Activated CD4-positive, alpha-beta memory T cell treated with anti-CD3 and anti-CD28 coated beads for 36 hours (primary cell): ENCODE measurements at places on chromosomes 5 and 9.

DNA sequence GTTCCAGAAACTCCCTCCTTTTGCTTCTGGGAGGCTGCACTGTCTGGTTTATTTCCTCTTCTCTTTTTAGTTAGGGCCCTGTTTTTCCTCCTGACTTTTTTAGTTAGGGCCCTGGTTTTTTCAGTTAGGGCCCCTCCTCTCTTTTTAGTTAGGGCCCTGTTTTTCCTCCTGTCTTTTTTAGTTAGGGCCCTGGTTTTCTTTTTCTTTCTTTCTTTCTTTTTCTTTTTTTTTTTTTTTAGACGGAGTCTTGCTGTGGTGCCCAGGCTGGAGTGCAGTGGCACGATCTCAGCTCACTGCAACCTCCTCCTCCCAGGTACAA lies 15.1 kb downstream of the GSN start:
- no peak for DNase-seq

GRCh38 chr9:135671591-135672041 lies 8.5 kb downstream of the LCN9 start:
- no peak for DNase-seq

DNA sequence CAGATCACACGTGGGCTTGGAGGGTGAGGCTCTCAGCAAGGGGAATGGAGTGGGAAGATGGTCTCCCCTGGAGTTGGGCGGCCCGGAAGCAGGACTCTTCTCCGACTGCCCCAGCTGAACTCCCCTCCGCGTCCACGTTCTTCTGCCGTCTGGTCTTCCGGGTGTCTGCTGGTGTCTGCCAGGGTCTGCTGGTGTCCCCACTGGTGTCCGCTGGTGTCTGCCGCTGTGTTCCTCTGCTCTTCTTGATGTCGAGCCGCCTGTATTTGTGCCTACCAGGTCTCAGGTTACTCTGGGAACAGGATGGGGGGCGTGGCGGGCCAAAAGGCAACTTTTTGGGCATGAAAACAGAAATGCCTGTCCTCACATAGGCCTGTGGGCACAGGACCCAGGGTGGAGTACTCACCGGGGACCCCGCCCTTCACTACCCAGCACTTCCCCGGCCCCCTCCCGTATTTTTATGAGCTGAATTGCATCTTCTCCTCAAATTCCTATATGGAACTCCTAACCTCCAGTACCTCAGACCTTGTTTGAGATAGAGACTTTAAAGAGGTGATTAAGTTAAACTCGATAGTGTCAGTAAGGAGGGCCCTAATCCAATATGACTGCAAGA lies 675.4 kb downstream of the SEMA5A start:
- DNase-seq, result no peak

- no peak for DNase-seq
Measured at GRCh38 chr9:94801681-94802080, 75.2 kb downstream of the AOPEP start.

GRCh38 chr9:35553670-35554543 lies 51.2 kb upstream of the TESK1 start:
- DNase-seq, result peak; percentile 61

DNA sequence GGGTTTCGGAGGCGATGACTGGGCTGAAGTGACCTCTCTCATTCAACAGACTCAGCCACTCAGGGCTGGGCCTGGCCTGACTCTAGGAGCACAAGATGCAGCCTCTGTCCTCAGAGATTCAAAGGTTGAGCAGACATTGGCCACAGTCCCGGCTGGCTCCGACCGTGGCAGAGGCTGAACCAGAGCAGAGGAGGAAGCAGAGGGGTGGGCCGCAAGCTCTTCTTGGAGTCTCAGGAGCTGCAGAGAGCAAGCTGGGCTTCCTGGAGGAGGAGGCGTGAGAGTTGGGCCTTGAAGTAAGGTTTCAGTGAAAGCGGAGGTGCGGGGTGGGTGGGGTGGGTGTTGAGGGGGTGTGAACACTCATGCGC lies 37.6 kb downstream of the ALG2 start:
- DNase-seq, result no peak

DNA sequence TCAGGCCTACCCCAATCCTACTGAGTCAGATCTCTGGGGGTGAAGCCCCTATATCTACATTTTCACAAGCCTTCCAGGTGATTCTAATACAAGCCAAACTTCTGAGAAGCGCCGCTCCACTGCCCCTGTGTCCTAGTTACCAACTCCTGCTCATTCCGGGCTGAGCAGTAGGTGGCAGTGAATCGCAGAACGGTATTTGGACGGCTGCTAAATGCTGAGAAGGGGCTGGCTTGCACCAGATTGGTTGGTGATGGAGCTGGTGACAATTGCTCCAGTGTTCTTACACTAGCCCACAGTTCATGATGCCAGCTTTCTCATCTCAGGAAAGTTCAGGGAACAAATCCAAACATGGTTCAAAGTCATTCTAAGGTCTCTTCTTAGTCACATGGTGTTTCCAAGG lies 31.1 kb upstream of the FGF1 start:
- peak; percentile 57 for DNase-seq

- DNase-seq, result no peak
Measured at GRCh38 chr5:24353611-24354010, 291.2 kb downstream of the CDH10 start.

DNA sequence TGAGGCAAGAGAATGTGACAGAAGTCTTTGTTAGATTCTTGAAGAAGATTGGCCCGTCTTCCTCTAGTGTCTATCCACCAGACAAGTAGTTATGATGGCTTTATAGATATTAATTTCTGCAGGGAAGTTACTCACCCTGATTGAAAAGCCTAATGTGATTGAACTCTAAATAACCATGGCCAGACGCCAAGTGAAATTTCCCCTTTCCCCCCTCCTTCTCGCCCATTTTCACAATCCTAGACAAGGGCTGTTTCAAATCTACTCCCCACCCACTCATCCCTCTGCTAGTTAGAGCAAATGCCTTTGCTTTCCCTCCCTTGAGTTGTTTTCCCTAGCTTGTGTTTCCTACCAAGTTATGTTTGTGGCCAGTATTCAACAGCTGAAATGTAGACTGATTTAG lies 182.5 kb downstream of the TMEM167A start:
- DNase-seq, result no peak

DNA sequence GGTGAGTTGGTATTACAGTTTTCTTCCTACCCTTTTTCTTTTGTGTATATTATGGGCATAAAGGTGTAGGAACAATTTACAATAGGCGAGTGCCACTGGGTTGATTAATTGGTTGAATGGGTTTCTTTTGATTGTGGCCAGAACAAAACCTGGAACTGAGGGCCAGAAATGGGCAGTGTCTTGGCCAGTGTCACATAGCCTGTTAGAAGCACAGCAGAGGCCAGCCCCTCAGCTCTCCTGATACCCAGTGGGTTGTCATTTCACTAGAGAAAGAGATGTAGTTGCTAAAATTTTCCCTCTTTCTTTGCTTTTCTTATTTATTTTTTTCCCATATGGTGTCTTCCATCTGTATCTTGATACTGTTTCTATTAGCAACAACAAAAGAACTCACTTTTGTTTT lies 38.8 kb upstream of the SEMA6A start:
- DNase-seq, result no peak

DNA sequence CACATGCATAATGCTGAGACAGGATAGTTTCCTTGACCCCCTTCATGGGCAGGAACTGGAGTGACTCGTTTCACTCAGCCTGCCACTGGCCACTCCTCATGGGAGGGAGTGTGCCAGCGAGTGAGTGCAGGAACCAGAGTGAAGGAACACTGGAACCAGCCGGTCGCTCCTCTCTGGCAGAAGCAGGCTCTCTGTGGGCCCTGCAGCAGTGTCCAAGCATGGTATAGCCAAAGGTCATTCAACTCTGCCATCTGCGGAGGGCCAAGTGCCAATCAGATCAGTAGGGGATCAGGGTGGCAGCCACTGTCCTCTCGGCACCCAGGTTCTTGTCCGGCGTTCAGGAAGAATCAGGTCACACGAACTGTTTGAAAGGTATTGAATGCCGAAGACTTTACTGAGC lies 169.3 kb upstream of the PPP1R2B start:
- no peak for DNase-seq

DNA sequence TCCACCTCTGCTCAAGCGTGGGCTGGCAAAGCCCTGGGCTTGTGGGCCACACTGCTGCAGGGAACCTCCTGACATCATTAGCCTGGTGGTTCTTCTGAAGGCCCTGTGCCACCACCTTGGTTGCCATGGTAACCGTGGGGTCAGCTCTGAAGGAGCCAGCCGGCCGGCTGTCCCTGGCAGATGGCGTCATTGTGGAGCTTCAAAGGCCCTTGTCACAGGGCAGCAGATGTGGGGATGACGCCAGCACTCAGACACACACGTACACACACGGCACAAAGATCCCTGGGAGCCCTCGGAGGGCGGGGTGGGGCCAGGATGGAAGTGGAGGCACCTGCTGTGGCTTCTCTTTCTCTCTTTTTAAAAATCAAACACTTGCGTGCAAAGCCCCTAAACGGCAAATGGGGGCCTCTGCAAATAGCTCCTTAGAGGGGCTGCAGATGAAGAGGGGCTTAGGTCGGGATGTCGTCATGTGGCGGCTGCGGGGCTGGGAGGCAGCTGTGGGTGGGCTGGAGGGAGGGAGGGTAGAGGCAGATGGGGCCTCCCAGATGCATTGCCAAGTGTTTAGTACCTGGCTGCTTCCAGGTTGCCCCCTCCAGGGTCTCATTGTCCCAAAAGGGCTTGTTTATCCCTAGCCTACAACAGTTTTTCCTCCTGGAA lies 19.5 kb upstream of the RPL26L1 start:
- DNase-seq, result no peak

- no peak for DNase-seq
Measured at GRCh38 chr9:122334916-122335315, 35.9 kb upstream of the PTGS1 start.

DNA sequence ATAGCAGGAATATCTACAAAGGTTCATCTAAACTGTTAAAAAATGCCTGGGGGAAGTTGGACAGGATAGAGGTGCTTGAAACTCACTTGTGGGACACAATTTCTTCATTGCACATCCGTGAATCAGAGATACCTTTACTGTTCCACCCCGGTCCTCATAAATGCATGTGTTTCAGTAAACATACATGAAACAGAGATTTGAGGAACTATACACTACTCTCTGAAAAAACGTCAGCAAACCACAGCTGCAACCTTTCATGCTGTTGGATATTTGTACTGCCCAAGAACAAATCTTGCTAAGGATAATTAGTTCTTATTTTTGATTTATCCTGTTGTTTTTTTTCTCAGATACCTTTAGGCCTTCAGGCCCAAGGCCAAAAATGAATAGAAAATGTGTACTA lies 337.3 kb downstream of the KDM4C start:
- DNase-seq, result no peak

- no peak for DNase-seq
Measured at GRCh38 chr5:14296533-14297331, 153.6 kb downstream of the TRIO start.

DNA sequence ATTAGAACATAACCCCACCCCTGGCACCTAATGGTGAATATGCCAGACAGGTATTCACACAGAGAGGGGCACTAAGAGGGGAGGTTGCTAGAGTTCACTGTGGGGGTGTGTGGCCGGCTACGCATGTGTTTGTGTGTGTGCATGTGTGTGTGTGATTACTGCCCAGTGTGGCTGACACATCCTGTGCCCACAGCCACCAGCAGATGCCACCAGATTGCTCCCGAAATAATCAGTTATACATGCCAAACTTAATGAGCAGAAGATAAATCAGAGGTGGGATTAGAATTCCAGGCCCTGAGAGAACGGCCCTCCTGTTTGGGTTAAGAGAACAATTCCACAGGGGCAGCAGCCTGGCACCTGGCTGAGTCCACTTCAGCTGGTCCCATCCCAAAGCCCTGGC lies 91.8 kb upstream of the TBCA start:
- no peak for DNase-seq

GRCh38 chr5:151328734-151329133 lies 18.6 kb downstream of the SLC36A2 start:
- DNase-seq, result no peak

- no peak for DNase-seq
Measured at GRCh38 chr5:57947181-57947580, 464.6 kb upstream of the ACTBL2 start.

GRCh38 chr9:96413302-96414221 lies 4.6 kb downstream of the ZNF367 start:
- no peak for DNase-seq

GRCh38 chr5:26538226-26538625 lies 500.2 kb downstream of the CDH9 start:
- DNase-seq, result no peak

- no peak for DNase-seq
Measured at GRCh38 chr5:105782501-105782900, 1888.2 kb downstream of the EFNA5 start.

DNA sequence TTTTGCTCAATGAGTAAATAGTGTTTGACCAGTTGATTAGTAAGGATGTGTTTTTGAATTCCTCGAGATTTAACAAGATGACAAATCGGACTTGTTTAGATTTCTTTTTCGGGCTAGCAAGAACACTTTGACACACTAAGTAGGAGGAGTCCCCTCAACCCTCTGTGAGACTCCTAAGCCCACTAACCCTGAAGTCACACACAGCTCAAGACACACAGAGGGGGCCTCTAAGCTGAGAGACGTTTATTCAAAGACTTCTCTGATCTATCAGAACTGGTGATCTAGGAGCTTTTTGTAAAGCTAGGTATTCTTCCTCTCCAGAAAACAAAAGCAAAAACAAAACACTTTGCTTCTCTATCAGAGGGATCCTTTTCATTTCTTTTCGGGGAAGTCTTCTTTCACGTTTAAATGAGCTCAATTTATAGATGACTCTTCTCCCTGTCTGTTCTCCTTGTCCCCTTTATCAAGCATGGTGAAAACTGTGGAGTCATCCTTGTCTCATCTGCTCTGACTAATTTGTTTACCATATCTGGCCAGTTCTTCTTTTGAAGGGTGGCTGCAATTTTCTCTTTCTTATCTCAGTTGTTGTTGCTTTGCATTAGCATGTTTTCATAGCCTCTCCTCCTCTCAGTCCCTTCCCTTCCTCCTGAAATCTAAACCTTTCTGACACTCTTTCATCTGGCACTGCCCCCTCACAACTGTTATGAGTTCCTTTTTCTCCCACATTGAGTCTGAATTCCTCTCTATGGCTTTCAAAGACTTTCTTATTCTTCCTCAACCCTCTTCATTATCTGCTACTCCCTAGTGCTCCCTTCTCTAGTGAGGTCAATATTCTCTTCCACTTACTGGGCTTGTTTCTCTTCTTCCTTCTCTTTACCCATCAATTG lies 68.5 kb upstream of the RAI14 start:
- DNase-seq, result no peak

DNA sequence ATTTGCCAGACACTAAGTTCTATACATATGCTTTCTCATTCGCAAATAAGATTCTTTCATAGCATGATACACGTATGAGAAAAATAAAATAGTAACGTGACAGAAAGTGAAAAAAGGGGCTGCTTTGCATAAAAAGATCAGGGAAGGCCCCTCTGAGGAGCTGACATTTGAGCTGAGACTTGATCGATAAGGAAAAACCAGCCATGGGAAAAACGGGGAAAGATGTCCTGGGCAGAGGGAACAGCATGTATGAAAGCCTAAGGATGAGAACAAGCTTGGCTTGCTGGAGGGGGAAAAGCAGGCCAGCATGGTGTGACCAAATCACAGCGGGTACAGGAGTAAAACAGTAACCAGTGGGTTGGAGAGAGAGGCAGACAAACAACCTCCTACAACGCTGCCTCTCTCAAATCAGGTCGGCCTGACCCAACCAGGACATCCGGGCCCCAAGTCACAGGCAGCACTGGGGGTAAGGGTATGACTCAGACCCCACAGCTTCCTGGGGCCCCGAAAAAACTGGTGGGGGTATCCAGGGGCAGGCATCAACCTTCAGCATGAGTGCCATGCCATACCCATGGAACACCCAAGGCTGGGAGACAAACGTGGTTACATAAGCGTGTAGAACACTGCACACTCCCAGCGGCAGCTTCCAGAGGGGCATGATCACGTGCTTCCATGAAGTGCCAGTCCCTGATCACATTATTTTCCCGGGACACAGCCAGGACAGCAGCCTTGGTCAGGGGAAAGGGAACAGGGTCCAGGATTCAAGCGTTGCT lies 2.2 kb downstream of the TNIP1 start:
- peak; percentile 92 for DNase-seq

GRCh38 chr9:35981699-35982098 lies 23.7 kb upstream of the OR2S2 start:
- no peak for DNase-seq
